ENCODE measurements at places on chromosomes 2 and 18.

DNA sequence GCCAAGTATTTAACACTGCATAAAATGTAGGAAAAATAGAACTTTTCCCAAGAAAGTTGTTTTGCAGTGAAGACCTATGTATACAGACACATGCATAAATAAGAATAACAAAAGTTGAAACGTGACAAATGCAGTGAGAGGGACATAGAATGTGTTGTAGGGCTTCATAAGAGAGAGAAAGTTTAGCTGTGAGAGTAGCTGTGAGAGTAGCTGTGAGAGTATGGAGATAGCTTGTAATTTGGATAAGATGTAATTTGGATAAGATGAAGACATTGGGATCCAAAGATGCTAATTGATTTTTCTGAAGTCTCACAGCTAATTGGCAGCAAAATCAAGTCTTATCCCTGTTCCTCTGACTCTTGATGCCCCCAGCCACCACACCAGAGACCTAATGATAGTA is 170.9 kb downstream of the LRP1B start:
- DNase-seq = no peak

DNA sequence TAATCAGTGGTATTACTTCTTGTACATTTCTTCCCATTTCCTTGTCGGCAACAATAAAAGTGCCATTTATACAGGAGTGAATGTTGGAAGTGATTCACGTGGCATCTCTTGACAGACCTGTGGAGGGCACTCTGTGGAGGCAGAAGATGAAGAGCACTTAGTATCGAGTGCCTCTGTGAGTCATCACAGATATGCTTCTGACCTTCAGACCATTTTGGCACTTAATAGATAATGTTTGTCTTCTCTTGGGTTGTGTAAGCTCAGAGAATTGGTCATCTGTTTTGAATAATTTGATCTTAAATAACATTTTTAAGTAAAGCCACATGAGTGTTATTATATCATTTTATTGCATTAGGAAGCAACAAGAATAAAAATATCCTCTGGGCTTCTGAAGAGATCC is 305.5 kb downstream of the PTPRM start:
- no peak for DNase-seq

- no peak for DNase-seq
Measured at GRCh38 chr2:127069003-127069402, 38.0 kb downstream of the BIN1 start.

DNA sequence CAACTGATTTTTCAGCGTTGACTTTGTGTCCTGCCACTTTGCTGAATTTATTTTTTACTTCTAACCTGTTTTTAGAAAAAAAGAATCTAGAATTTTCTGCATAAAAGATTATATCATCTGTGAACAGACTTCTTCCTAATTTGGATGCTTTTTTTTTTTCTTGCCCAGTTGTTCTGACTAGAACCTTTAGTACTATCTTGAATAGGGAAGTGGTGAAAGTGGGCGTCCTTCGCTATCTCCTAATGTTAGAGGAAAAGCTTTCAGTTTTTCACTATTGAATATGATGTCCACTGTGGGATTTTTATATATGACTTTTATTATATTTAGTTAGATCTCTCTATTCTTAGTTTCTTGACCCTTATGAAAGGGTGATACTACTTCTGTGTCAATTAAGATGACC is 25.7 kb upstream of the KCNJ13 start:
- DNase-seq = no peak

GRCh38 chr2:219024059-219024458 is 17.3 kb downstream of the CFAP65 start:
- no peak for DNase-seq

DNA sequence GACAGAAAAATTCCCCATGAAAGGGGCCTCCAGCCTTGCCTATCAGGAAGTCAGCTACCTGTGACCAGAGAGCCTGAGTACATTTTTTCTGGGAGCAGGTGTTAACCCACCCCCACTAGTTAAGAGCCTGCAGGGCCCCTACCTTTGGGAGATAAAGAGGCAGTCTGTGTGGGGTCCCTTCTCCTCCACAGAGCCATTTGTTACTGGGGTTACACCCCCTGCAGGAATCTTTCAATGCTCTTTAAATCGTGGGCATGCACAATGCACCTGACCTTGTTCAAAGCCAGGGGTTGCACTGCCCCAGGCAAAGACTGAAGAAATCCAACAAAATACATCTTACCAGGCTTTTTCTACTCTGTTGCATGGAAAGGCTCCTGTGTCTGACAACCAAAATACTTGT is 15.7 kb upstream of the LYPD6 start:
- DNase-seq = no peak

All from breast epithelium (tissue), 4 donors.